Activated T-helper 17 cell treated with anti-CD3 and anti-CD28 coated beads, Interleukin-2, amount 50 U/mL, for 72 hours (primary cell): ENCODE measurements at places on chromosomes 13 and 19.

- ATAC-seq: no peak
These were observed 33.0 kb downstream of the GPX4 start for GRCh38 chr19:1136621-1137317.

GRCh38 chr19:29596885-29597525 is 9.1 kb upstream of the POP4 start:
- no peak for ATAC-seq

DNA sequence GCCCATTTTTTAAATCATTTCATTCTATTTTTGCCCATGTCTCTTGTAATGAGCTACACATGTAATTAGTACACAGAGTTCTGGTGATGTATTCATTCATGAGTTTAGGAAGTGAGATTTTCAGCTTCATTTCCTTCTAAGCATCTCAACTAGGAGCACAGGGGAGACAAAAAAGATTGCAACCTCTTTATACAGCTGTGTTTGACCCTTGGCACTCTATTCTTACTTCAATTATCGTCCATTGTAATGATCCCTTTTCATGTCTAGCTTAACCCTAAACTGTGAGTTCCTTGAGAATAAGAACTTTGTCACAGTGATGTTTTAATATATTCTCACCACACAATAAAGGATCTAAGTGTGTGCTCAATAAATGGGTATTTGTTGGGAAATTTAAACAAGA is 67.1 kb downstream of the GPC6 start:
- no peak for ATAC-seq

DNA sequence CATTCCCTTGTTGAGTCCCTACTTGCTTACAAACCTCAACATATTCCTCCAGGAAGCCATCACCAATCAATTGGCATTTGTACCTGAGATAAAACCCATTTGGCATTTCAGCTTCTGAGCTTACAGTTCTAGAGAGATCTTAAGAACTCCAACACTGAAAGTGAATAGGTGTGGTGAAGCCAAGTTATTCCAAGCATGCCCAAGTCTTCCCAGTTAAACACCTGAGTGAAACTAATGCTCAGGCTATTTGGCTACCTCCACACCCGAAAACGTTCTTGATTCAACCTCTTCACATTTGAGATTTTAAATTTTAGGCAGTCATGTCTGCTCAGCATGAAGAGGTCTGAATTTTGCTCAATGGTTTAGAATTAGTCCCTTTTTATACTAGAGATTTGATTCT is 2.5 kb upstream of the SCEL start:
- ATAC-seq: no peak

GRCh38 chr19:8965887-8966286 is 44.3 kb downstream of the MUC16 start:
- no peak for ATAC-seq

DNA sequence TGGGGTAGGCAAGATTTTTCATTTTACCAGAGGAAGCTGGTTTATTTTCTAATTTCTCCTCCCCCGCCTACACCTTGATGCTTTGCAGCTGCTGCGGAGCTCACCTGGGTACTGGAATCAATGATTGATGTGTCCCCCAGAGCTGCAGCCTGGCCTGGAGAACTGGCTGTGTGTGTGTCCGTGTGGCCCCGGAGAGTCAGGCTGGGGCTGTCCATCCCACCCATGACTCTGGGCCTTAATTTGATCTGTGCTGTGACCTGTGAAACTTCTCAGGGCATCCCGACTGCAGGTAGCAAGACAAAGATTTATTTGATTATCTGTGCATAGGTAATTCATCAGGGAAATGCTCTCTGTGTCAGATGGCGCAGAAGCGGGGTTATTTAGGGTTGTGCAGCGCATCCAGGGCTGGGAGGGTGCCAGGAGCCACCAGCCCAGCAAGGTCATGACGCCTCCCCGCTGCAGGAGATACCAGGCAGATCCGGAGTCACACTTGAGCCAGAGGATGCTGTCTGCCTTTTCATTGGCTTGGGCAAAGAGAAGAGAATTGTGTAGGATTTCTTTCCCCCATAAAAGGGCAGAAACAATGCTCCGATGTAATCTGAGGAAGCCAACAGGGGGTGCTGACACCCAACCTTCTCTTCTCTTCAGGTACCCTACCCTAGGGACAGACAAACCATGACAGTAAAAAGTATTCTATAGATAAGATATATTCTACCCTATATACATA is 346.6 kb downstream of the TSHZ3 start:
- ATAC-seq: no peak

DNA sequence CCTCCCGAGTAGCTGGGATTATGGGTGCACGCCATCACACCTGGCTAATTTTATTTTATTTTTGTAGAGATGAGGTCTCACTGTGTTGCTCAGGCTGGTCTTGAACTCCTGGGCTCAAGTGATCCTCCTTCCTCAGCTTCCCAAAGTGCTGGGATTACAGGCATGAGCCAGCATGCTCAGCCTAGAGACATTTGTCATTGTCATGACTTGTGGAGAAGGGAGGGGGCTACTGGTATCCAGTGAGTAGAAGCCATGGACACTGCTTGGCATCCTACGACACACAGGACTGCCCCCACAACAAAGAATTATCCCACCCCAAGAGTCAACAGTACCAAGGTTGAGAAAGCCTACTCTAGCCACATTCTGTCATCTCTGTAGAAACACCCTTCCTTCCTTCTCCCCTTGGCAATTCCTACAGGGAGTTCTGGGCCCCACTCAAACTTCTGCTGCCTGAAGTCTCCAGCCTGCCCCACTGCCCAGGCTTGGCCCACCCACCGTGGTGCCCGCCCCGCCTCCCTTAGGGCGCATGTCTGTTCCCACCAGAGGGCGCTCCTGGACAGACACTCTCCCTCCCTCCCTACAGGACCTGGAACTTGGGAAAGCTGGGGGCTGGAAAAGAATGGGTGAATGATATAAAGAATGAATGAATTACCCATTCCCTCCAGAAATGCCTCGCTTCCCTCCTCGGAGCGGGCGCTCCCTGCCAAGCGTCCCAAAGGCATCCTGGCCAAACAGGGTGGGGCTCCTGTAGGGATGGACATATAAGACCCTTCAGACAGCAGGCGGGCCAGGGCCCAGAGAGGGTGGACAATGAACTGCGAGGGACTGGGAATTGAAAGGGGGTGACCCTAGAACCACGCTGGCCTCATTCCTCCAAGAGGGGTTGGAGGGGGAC is 5.5 kb upstream of the EMP3 start:
- ATAC-seq: peak; percentile 24

- ATAC-seq: no peak
These were observed 10.5 kb downstream of the KLF5 start for GRCh38 chr13:73069206-73069805.

DNA sequence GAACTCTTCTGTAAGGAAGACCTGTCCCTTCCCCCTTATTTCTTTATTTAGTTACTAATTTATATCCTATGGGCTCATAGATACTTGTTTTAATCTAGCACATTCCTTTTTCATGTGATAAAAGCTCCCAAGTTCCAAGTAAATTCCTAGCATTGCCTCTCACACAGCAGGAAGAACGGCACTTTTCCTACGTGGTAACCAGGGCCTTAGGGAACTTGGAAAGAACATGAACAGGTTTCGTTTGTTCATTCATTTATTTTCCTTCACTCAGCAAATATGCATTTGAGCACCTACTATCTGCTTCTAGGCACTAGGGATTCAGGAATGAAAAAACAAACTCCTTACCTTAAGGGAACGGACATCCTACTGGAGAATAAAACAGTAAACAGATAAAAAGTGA is 125.1 kb downstream of the SIPA1L3 start:
- ATAC-seq: no peak

GRCh38 chr13:80339912-80340650 is 845 bp downstream of the SPRY2 start:
- no peak for ATAC-seq

- no peak for ATAC-seq
These were observed 22.9 kb downstream of the COMP start for GRCh38 chr19:18768046-18768771.

GRCh38 chr13:113638173-113638746 is 19.7 kb downstream of the ATP4B start:
- no peak for ATAC-seq

DNA sequence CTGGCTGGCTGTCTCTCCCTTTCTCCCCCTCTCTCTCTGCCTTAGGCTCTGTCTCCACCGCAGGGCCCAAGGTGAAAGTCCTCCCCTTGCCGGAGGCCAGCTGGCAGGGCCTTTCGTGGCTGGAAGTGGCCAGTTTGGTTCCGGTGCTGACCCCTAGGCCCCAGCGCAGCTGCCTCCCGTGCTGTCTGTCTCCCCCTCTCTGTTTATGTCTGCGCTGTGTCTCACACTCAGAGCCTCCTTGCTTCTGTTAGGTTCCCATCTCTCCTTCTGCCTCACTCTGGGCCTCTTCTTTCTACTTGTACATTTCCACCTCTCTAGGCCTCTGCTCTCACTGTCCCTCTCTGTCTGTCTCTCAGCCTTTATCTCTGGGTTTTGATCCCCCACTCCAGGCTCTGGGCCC is 13.1 kb downstream of the CCDC97 start:
- ATAC-seq: no peak

GRCh38 chr13:30466841-30467252 is 1.1 kb upstream of the HMGB1 start:
- ATAC-seq: no peak

GRCh38 chr13:58977085-58977484 is 1186.6 kb downstream of the DIAPH3 start:
- no peak for ATAC-seq

DNA sequence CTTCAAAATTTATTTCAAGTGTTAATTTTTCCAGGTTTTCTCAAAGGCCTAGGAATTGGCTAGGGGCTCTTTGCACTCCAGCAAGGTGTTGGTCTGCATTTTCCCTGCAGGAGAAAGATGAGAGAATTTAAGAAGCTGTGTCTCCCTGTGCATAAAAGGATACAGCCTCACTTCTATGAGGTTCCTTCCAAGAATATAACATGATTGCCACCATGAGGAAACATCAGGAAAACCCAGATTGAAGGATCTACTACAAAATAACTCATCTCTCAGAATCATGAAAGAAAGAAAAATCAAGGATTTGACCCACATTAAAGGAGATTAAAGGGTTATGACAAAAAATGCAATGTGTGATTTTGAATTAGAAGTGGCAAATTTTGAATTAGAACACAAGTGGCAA is 69.9 kb downstream of the RUBCNL start:
- no peak for ATAC-seq

DNA sequence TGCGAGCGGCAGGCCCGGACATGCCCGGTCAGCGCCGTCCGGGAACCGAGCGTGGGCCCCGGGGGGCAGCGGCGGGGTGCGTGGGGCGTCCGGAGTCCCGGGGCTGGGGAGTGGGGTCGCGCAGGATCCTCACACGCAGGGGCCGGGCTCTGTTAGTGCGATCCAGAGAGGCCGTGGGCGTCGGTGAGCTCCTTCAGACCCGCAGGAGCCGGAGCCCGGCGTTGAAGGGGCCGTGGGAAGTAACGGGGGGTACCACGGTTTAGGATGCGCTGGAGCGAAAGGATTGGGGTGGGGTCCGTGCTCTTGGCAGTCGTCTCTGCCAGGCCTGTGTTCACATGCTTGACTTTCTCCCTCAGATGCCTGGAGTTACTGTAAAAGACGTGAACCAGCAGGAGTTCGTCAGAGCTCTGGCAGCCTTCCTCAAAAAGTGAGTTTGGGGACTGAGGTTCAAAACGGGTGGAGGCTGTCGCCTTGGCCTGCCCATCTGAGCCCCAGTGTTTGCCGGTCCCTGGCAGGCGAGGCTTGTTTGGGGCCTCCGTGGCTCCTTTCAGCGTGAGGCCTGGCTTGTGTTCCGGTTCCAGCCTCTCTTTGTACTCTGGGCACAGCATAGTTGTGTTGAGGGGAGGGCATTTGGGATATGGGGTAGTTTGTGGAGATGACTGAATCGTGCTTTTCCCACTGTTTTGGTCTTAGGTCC is 512 bp downstream of the RPS19 start:
- ATAC-seq: no peak

DNA sequence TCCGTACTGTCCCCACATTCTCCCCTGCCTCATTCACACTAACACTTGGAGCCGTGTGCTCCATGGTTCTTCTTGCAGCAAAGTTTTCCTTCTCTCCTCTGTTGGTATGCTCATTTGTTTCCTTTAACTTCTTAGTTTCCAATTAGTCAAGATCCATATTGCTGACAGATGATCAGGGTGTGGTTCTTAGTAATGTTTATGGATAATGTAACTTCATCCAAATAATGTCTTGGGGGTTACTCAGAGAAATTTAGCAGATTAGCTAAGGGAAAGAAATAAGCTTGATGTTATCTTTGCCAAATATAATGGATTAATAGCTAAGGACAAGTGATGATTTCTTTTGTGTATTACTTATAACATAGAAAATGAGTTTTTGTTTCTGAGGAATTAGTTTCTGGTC is 174.4 kb downstream of the NUFIP1 start:
- no peak for ATAC-seq

- no peak for ATAC-seq
These were observed 34.1 kb downstream of the CSNK1G2 start for GRCh38 chr19:1975162-1975480.

DNA sequence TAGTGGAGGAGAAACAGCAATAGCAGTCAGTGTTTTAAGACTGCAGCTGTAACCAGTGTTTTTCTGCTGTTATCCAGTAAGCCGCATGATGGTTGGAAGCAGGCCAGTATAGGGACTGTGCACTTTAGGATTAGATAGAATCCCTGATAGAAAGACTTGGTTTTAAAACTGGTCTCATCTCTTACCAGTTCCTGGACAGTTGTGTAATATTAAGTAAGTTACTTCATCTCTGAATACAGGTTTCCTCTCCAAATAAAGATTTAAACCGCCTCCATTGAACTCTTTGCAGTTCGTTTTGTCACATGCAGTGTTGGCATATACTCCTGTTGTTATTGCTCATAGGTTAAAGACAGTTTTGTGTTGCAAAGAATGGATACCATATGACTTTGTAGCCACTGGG is 25.6 kb downstream of the URI1 start:
- ATAC-seq: no peak

DNA sequence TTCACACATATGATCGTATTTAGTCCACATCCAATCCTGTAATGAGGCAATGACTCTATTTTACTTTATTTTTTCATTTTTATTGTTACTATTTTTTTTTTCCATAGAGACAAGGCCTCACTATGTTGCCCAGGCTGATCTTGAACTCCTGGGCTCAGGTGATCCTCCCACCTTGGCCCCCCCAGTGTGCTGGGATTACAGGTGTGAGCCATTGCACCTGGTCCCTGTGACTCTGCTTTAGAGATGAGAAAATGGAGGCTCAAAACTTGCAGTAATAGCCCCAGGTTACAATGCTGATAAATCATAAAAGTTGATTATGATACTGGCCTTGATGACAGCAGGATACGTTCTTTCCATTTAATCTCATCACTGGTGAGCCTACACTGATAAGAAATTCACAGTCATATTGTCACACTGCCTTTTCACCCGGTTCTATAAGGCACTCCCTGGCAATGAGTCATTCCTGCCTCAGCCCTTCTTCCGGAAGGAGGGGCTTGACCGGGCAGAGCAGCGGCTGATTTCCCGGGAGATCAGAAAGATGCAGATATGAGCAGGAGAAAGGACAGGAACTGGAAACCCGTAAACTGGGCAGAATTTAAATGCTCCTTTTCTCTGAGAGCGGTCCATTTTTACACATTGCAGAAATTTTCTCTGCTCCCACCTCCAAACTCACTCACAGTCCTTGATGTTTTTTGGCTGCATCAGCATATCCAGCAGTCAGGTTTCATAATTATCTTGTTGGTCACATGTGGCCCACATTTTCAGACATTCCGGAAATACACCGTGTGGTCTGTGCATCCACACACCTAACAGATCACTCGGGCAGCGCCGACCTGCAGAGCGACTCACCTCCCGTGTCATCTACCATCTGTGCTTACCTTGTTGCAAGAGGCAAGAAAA is 616.4 kb downstream of the EFNB2 start:
- ATAC-seq: no peak

GRCh38 chr13:114263578-114263977 is 17.8 kb upstream of the UPF3A start:
- ATAC-seq: peak; percentile 33

- no peak for ATAC-seq
These were observed 12.5 kb upstream of the ACTN4 start for GRCh38 chr19:38634757-38635482.
